ENCODE measurements at places on chromosomes 2 and 18.

DNA sequence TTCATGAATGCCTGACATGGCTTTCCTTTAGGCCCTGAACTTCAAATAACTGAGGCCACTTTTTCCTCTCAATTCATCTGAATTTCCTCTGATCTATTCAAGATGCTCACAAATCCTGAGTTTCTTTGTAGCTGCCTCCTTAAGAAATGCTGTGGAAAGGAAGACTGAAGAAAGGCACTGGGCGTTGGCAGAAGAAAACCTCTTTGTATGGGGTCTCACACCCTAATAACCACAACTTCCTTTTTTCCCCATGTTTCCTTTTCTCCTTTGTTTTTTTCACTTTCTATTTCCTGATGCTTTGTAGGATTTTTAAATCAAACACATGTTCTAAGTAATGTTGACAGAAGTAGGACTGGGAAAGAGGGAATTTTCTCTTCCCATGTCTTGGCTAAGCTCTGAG is 447.4 kb downstream of the CMPK2 start:
- DNase-seq = no peak

GRCh38 chr2:172613040-172613439 is 57.1 kb downstream of the PDK1 start:
- DNase-seq = no peak

GRCh38 chr2:178324077-178324476 is 126.9 kb downstream of the PRKRA start:
- DNase-seq = peak; percentile 1

- DNase-seq = no peak
These were observed 6.3 kb downstream of the THOC1 start for GRCh38 chr18:261398-262073.

All from activated CD8-positive, alpha-beta T cell treated with anti-CD3 and anti-CD28 coated beads for 36 hours (primary cell).